ENCODE measurements at places on chromosomes 12 and 14.

- DNase-seq, result no peak
Measured at GRCh38 chr14:70203686-70204085, 14.9 kb upstream of the SLC8A3 start.

GRCh38 chr12:115820656-115821055, 456.8 kb downstream of the MED13L start:
- DNase-seq, result no peak

DNA sequence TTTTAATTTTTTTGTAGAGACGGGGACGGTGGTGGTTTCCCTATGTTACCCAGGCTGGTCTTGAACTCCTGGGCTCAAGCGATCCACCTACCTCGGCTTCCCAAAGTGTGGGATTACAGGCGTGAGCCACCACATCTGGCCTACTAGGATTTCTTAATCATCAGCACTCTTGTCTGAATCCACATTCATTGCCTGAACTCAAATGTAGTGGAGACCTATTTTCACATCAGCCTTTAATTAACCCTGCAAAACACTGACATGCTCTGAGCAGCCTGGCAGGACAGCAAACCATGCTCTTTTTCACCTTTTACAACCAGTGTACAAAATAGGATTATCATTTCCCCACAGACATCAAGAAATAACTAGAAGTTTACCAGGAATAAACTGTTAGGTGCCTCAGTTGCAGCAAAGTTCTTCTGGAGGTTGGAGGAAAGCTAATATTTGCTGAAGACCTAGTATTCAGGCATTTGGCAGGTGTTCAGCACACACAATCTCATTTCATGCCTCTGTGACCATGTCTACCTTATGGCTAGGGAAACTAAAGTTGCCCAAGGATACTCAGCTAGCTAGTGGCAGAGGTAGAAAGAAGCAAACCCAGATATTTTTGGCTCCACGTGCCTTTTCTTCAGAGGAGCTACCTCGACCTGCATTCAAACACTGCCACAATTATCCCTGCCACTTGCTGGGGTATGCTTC, 37.7 kb downstream of the CFL2 start:
- no peak for DNase-seq

GRCh38 chr14:103292426-103293374, 41.3 kb upstream of the EIF5 start:
- DNase-seq, result peak; percentile 74

DNA sequence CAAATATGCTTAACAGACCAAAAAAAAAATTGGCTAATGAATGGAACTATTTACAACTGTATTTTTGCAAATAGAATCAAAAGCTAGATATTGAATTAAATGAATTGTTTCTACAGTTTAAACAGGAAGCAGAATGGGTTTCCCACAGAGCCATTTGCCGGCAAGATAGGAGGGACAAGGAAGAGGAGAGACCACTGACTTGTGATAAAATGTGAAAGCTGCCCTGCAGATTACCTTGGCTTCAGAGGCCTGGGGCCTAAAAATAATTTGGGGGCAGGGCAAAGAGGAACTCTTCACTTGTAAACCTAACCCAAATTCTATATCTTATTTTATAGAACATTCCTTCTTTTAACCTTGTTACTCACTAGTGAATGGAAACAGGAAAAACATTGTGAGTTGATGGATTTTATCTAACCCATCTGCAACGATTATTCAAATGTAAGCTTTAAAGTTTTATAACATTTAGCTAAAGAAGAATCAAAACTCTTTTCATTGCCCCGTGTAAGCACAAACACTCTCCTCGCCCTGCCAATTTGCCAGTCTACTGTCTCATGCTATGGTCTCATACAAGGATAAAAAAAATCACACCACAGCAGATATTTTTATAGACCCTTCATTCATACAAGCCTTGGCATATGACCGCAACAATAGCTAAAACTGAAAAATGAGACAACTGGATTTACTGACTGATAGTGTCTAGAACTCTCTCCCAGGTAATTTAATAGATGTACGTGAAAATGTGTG, 49.5 kb upstream of the MDM1 start:
- DNase-seq, result no peak

DNA sequence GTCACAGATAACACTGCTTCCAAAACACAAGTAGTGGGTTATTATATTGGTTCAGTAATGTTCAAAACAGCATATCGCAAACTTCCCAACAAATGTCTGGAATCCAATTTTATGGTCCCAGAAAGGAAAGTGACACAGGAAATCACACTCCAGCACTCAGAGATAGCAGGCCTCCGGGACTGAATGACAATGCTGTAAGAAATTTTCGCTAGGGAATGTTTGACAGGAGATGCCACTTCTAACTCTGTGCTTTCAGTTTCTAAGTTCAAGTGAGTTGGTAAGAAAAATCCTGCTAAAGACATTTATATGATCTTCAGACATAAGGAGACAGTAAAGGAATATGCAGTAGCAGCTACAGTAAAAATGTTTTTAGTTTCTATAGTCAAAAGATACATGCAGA, 93.2 kb downstream of the SLC2A13 start:
- DNase-seq, result no peak

DNA sequence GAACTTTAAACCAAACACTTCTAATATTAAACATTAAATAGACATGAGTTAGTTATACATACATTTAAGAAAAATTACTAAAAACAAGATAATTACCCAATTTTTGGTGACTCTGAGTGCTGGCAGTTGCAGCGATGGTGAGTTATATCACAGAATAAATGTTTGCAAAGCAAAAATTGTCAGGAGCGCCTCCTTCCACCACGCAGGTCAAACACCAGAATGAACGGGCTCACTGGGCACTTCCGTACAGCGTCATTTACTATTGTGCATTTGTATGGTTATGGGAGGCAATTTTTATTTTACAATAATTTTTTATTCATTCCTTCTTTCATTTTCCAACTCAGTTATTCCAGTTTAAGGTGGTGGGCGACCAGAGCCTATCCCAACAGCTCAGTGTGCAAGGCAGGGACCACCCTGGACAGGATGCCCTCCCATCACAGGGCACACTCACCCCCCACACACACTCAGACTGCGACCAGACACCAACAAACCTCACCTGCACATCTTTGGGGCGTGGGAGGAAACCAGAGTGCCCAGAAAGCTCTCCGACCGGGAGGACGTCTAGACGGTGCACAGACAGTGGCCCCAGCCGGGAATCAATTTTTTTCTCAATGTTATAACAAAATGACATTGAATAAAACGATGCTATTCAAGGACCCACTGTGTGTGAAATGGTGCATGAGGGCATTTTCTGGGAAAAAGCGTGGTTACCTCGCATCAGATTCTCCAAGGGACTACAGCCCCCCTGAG, 67.2 kb downstream of the TESC start:
- no peak for DNase-seq
